Foreskin keratinocyte (primary cell): ENCODE measurements at places on chromosomes 5 and 9.

GRCh38 chr9:105264380-105264779 is 19.9 kb downstream of the SLC44A1 start:
- DNase-seq: peak; percentile 74

DNA sequence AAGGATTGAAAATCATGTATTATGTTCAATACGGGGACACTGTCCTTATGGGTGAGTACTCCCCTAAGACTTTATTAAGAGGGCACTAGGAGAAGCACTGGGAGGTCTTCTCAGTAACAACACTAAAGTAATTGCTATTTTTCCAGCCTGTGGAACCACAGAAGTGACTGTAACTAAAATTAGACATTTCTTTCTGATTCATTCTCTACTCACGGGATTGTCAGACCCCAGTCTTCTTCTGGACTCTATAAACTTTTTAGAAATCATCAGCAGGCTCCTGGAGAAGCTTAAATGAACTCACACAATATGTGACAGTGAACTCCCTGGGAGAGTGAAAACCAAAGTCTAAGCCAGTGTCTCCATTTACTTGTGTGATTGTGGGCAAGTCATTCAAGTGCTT is 14.5 kb downstream of the TLR4 start:
- no peak for DNase-seq

GRCh38 chr9:124764774-124765438 is 6.2 kb downstream of the NR6A1 start:
- no peak for DNase-seq

DNA sequence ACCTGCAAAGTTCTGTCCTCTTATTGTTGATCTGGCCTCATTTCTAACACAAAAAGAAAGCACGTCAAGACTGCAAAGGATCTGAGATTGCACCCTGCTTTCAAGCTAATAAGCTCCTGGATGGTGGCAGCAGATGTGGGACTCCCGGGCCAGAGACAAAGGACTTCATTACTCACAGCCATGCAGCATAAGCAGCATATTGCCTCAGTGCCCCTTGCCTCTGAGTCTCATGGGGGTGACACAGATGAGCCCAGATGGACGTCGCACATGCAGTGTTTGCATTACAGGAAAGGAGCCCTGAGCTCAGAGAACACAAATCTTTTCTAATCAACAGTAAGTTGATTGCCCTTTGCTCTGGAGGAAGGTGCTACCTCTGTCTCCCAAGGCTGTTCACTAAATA is 105.0 kb downstream of the SLC28A3 start:
- no peak for DNase-seq

DNA sequence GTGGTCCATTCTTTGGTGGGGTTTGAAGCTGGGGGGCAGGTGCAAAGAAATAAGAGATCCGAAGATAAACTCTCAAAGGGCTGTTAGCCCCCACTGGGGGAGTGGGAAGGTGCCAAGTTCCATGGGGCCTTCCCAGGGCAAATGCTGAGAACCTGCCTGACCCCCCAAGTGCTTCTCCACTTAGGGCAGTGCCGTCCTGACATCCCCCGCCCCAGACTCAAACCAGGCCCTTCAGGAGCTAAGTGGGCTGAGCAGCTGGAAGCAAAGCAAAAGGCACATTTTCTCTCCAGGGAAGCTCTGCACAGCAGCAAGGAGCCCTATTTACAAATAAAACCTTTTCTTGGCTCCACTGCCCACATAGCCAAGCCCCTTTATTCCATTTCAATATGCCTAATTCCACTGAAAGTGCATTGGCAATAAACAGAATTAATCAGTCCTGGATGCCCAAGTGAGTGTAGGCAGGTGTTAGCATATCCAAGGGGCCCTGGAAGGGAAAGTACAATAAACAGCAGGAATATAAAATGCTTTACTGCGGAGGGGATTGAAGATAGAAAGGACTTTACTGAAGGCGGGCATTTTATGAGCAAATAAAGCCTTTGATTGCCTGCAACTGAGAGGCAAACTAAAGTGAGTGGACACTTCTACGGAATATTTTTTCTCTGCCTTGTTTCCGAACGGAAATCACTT is 44.6 kb downstream of the WHRN start:
- no peak for DNase-seq

GRCh38 chr5:68849103-68849502 is 244.7 kb upstream of the SLC30A5 start:
- DNase-seq: no peak

DNA sequence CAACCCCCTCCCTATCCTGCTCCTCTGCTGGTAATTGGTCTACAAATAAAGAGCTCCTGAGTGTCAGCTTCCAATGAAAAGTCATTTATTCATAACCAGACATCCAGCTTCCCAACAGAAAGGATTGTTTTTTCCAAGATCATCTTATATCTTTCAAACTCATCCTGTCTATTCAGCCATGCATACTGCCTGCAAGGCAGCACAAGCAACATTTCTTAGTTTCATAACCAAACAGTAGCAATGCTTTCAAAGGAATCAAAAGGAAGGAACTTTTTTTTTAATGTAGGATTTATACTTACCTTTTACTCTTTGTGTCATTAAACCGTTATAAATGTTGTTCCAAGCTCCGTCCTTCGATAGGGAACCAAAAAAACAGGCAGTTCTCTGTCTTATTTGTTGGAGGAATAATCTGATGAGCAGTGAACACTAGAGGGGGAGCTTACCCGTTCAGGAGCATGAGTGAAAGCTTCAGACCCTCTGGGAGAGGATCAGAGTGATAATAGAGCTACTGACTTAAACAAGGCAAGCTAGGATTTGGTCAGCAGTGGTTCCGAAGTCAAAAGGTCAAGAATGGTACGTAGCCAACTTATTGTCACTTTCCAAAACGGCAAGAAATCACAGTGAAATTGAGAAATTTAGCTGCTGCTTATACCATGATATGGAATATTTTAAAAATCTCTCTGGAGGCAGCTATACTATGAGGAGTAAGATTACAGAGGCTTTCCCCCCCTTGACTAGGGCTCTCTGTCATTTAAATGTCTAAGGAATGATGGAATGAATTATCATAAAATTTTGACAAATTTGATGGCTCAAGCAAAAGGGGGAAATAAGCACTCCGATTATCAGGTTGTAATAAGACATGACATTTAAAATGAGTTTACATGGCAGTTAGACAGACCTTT is 892.9 kb downstream of the NR2F1-AS1 start:
- peak; percentile 2 for DNase-seq

GRCh38 chr5:139657363-139658321 is 9.5 kb downstream of the CXXC5 start:
- no peak for DNase-seq

GRCh38 chr5:3994628-3995027 is 399.0 kb downstream of the IRX1 start:
- DNase-seq: no peak

GRCh38 chr5:78691084-78691960 is 42.8 kb upstream of the LHFPL2 start:
- no peak for DNase-seq

DNA sequence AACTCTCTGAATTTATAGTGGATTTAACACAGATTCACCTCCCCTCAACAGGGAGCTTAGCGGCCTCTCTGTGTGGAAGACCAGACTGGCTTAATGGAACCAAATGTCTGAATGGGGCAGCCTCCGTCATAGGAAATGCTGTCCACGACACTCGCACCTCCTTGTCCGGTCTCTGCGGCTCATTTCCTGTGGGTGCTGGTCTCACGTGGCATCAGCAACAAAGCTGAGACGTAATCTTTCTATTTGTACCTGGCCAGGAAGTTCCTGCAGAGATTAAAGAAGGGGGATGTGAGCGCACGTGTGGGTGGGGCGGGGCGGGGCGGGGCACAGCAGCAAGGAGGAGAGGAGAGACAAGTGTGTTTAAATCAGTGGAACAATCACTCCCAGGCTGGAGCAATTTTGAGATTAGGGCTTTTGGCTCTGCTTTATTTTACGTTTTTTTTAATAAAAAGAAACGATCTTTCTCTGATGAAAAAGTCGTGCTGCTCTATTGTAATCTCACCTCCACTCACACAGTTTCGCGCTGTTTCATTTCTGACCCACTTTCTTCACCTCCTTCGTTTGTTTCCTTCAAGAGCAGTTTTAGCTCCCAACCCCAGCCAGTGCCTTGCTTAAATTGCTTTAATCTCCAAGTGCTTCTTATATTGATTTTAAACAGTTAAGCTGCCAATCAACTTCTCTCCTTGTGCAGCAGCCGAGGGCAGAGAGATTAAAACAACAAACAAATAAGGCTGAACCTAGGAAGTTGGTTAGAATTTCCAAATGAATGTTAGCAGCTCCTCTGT is 132.2 kb upstream of the ASTN2 start:
- DNase-seq: no peak

GRCh38 chr9:106718936-106719335 is 144.0 kb upstream of the ZNF462 start:
- DNase-seq: peak; percentile 20

GRCh38 chr5:37234288-37234687 is 14.9 kb downstream of the CPLANE1 start:
- no peak for DNase-seq

DNA sequence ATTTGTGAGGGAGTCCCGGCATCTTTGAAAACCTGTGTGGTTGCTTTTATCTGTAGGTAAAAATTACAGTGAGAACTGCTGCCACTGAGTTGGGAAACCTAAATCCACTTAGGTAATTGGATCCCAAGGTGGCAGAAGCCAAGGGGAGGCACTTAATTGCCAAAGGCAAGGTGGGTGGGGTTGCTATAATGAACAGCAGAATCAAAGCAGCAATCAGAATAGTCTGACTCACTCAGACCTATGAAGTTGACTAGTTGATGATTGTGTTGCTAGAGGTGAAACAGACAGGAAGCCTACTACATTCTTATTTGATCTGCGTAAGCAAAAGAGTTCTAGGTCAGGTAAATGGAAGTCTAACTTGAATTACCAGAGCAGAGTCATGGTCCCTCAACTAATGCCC is 17.3 kb upstream of the BICD2 start:
- DNase-seq: peak; percentile 93

GRCh38 chr9:132372177-132373095 is 17.6 kb upstream of the SETX start:
- DNase-seq: no peak

- no peak for DNase-seq
Measured at GRCh38 chr5:80798166-80798565, 143.4 kb upstream of the DHFR start.

DNA sequence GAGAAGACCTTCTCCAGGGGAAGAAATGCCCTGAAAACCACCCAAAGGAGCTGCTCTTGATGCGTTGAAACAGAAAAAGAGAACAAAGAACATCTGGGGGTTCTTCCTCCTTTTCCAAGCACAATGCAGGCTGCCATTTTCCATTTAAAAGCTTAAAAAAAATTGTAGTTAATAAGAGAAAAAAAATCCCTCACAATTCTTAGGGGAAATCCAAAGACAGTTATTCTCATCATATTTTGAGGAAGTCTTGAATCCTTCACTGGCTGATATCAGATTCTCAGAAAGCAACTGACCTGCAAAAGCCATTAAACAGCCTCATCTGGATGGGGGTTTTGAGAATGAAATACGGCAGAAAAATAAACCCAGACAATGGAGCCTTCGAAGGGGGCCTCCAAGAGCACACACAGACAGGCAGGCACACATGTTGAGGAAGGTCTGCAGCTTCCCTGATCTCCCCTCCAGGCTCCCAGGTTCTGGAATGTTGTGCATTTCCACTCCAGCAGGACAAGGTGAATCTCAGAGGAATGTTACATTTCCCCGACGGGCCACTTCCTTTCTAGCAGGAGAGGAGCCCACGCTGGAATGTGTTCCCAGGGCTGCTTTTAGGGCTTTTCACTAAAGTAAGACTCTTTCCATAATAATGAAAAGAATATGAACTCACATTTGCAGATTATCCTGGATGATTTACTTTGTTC is 159.4 kb upstream of the S1PR3 start:
- no peak for DNase-seq

GRCh38 chr5:68046445-68046844 is 169.1 kb upstream of the PIK3R1 start:
- DNase-seq: peak; percentile 98

DNA sequence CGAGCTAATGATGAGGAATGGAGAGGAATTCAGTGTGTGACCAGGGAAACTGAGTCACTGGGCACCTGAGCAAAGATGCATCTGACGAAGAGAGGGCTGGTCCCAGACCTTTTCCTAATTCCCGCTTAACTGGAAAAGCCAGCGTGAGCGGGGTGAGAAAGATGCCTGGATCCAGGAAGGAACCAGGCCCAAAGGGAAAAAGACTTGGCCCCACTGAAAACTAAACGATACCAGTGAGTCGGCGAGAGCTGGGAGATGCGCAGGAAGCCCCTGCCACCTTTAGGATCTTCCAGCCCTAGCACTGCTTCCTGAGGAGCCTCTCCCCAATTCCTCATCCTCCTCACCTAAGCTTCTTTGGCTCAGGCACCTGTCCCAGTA is 499 bp upstream of the FCHSD1 start:
- peak; percentile 17 for DNase-seq

GRCh38 chr9:68898781-68899439 is 115.0 kb downstream of the PRKACG start:
- DNase-seq: no peak

DNA sequence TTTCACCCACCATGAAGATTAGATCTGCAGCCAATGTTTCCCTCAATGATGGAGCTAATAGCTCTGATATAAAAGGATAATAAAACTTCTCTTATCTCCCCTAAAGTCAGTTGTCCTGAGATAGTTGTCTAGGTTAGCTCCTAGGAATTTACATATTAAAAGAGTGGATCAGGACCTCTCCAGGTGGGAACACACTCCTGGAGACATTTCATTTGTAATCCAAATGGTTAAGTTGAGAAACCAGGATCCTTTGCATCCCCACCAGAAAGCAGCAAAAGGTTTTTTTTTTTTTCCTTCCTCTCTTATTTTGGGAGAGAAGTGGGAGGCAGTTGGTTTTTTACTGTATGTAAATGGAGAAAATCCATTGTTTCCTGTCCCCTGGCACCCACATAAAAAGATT is 182.5 kb upstream of the FBXL17 start:
- DNase-seq: no peak

DNA sequence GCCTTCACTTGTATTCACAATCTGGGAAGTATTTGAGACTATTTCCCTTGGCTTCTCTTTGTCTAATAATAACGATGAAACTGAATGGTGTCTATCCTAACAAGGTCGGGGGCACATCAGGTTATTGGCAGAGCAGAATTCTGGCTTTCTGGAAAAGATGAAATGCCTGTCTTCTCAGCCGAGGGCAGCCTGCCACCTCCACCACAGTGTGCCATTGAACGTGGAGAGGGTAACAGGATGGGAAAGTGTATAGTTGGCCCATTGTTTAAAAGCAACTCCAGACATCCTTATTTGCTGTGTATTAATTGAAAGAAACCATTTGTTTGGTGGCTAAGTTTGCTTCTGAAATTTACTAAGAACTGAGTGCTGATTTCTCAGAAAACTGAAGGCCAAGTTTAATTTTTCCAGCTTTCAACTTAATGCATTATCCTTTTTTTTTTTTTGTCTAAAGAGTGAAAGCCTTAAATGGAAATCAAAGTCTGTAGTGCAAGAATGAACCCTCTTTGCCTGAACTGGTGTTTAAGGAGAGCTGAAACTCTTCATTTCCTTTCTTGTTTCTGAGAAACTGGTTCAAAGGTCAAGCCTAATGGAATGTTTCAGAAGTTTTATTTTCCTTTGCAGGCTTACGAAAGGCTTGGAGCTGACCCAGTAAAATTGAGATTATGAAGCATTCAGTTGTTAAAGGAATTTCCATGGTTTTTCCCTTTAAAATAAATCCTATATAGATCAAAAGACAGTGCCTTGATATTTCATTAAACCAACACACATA is 563.7 kb upstream of the DAP start:
- no peak for DNase-seq

GRCh38 chr9:113350937-113351336 is 1.6 kb downstream of the BSPRY start:
- DNase-seq: no peak

GRCh38 chr9:34876096-34876495 is 82.0 kb upstream of the PHF24 start:
- no peak for DNase-seq
